ENCODE measurements at places on chromosomes 11 and 22.

DNA sequence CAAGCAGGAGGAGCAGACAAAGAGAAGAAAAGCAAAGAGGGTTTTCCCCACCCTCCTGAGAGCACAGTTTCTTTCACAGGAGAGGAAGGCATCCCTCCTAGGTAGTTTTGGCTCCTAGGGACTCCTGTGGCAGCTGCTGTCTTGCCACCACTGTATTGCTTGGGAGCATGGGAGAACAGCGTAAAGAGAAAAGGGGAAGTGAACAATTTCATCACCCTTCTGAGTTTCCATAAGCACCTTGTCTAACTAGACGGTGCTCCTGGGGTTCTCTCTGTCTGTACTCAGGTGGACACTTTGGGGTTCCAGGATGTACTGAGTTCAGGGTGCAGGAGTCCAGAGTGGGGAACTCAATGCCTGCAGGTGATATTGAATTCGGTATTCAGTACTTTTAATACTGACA is 1430.5 kb downstream of the TBC1D22A start:
- DNase-seq: no peak

GRCh38 chr22:29156507-29156906 is 49.2 kb upstream of the EMID1 start:
- DNase-seq: no peak

- DNase-seq: no peak
Observed at GRCh38 chr11:120259988-120260565, 20.1 kb downstream of the POU2F3 start.

DNA sequence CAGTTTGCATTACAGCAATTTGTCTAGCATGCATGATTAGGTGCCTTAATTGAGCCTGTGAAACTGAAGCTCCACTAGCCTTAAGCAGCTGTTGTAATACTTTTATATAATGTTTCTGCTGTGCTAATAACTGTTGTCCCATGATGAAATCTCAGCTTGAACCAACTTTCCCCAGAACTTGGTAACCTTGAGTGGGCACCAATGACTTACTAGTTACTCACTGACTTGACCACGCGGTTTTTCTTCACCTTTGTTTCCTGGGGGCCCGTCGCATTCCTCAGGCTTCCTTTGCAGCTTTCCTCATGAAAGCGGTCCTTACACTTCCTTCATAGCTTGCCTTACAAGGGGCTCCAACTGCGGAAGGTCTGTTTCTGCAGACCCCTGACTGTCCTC is 11.2 kb upstream of the GLYATL1 start:
- DNase-seq: no peak

- DNase-seq: no peak
Observed at GRCh38 chr11:13110929-13111812, 102.1 kb downstream of the RASSF10 start.

- DNase-seq: no peak
Observed at GRCh38 chr22:32055069-32055468, 12.0 kb downstream of the SLC5A1 start.

DNA sequence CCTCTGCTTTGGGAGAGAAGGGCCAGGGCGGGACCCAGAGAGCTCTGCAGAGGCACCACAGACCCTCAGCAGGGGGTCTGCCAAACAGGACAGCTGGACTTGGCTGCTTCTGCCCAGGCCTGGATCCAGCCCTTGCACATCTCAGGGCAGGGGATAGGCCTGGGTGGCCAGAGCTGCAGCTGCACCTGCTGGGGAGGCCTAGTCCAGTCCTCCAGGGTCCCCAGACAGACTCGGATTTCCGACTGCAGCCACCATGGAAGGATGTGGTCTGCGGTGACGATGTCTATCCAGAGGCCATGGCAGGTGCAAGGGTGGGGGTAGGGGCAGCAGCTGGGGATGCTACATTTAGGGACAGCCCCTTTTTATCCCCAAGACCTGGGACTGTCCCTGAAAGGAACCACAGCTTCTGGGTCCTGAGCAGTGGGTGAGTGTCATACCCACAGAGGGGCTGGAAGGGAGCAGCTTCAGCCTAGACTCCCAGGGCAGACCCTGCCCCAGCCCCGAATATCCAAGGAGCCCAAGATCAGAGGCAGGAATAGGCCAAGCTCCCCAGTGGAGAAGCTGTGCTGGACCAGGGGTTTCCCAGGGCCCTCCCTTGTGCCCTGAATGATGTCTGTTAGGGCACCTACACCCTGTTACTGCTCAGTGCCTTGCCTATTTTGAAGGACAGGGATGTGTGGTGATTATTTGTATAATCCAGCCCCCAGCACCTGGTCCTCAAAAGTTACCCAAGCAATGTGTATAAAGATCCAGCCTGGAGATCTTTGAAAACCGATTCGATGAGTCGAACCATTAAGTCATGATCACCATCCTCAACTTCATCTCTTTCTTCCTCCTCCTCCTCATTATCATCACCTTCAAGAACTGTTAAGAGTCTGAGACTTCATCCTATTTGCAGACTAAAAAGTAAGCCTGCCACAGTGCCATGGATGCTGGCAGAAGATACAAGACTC is 2.5 kb upstream of the IGLL5 start:
- no peak for DNase-seq

- no peak for DNase-seq
Observed at GRCh38 chr11:66311470-66311964, 5.3 kb downstream of the CD248 start.

DNA sequence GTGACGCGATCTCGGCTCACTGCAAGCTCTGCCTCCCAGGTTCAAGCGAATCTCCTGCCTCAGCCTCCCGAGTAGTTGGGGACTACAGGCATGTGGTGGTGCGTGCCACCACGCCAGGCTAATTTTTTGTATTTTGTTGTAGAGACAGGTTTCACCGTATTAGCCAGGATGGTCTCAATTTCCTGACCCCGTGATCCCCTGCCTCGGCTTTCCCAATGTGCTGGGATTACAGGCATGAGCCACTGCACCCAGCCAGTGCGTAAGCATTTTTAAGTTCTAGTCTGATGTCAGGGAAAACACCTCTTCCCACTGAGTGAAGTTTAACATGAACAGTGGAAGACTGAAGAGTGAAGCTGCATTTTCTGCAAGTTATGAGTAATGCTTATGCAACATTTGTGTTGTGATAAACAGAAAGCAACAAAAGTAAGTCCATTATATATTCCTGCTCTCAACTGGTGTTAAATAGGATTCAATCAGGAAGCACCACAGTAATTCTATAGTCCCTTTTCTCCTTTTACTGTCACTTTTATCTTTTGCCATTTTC is 1219.8 kb upstream of the RAG2 start:
- DNase-seq: no peak

DNA sequence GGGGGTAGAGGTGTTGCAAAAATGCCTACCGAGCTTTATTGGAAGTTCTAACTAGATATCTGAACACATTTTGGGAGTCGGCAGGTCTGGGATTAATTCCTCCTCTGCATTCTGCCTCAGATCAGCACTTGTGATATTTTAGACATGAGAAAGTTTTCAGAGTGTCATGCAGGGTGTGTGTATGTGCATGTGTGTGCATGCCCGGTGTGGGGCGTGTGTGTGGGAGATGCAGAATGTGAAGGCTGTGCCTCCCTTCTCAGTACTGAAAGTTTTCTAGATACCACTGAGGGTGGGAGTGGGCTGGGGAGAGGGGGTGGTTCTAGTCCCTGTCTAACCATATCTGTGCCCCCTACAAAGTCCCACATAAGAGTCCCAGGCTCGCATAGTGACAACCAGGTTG is 180.0 kb upstream of the NTM start:
- DNase-seq: no peak
